Mammary epithelial cell (primary cell): ENCODE measurements at places on chromosomes 1 and 21.

DNA sequence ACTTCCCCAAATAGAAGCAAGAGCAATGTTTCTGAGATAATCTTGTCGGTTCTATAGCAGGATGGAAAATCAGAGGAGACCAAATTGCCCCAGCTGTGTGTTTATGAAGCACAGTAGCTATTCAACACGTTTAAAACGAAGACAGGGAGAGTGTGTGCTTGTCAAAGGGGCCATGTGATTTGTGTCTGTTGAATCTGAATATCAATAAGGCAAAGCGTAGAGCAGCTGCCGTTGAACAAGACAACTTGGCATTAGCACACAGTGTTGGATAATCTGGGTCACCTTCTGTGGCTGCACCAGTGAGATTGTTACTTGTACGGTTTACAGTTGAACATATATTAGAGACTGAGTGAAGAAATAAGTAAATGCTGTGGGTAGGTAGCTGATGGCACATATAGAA, 1.0 kb downstream of the CRB1 start:
- DNase-seq = no peak

DNA sequence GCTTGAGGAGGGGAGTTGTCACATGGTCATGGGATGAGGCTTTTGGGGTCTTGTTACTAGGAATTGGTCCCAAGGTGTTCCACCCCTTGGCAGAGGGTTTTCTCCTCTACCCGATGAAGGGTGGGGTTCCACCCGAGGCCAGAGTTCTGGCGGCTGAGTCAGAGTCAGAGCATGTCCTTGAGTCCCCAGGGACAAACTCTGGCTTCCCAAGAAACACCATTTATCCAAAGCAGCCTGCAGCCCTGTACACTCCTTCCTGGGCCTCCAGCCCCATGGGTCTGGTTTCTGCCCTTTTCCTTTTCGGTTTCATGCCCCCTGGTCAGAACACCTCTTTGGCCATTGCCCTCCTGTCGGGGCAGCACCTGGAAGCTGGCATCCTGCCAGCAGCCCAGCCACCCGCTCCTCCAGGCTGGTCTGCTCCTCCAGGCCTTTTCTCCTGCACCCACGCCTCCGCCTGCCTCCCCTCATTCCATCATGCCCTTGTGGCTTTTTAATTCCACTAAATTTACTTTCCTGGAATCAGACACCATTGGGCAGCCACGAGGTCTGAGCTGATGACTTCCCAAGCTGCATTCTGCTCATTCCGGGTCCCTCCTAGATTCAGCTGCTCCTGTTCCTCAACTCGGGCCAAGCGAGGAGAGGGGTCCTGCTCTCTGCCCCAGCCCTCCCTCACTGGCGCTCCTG, 301.7 kb upstream of the VAMP3 start:
- DNase-seq = peak; percentile 26

GRCh38 chr1:6272868-6273267, 12.0 kb upstream of the GPR153 start:
- no peak for DNase-seq

DNA sequence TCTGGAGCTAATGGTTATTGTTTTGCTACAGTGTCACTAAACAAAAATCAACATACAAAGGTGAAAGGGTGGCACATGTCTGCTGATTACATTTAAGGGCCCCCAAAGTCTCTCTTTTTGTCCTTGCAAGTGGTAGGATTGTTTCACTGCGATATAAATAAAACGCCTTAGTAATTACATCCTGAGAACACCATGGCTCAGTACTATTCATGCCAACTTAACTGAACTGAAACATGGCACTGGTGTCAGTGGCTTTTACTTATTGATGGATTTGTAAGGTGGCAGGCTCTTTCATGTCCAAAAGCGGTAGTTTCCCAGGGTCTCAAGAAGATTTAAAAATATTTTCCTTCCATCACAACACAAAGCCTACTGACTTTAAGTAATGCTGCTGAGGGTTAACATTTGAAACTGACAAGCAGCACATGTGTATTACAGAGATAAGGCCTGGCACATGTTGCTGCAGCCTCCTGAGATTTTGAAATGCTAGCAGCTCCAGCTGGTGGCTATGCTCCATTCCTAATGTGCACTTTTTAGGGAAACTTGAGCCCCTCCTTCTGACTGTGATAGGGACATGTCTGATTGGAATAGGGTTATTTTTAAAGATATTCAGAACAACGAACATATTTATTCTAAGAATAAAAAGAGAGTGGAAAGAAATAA, 86.8 kb downstream of the ATP1B1 start:
- DNase-seq = no peak
